ENCODE measurements at places on chromosomes 1 and 21.
A peak's percentile ranks its signal among the peaks of the same experiment; 100 is the strongest.

GRCh38 chr1:244324176-244324883 is 127.4 kb downstream of the ADSS2 start:
- DNase-seq, result no peak

DNA sequence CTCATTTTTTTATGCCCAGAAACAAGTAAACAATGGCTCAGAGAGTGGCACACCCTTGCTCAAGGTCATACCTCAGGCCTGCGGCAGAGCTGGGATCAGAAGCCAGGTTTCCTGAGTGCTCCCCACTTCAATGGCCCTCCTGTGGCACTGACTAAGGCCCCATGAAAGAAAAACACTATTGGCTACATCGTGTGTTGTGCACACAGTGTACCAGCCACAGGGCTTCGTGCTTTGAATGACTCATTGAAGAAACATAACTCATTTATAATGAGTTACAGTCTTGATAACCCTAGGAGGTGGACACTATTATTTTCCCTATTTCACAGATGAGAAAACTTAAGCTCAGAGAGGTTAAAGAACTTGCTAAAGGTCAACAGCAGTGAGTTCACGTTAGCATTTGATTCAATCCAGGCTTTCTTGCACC is 91.2 kb downstream of the TRABD2B start:
- peak; percentile 68 for DNase-seq

- DNase-seq, result no peak
These were observed 14.0 kb downstream of the COL16A1 start for GRCh38 chr1:31689854-31690253.

GRCh38 chr1:107965110-107965991 is at the start of gene VAV3:
Gene VAV3 (minus strand): TSS chr1:107965180. CDS start chr1:107964869, 311 bp downstream.
- no peak for DNase-seq

- no peak for DNase-seq
These were observed 310.9 kb downstream of the SIPA1L2 start for GRCh38 chr1:232319072-232319471.

DNA sequence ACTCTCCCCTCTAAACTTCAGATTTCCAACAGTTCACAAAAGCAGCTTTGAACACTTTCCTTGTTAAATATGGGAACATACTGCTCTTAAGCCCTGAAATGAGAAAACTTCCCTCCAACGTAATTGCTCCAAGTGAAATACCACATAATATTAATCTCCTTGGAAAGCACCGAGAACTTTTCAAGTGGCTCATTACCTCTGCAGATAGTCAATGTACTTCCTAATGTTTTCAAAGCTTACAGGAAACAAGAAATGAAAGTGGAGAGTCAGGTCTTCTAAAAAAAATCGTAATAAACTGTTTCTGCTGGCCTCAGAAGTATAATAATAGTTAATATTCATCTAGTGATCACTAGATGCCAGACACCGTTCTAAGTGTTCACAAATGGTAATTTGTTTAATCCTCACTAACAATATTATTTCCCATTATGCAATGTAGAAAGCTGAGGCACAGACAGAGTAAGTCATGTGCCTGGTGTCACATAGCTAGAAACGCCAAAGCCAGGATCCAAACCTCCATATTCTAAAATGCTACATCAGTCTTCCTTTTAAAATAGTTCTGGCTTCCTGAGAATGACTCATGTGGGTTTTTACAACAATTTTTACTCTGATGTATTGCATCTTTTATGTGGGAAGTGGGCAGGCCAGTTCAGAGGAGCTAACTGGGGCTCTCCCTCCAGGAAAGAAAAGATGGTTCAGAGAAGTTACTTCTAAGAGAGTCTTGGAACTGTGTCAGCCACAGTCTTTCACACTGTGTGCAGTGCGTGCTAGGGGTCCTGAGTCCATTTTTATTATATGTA is 177.2 kb downstream of the PLPPR4 start:
- no peak for DNase-seq

DNA sequence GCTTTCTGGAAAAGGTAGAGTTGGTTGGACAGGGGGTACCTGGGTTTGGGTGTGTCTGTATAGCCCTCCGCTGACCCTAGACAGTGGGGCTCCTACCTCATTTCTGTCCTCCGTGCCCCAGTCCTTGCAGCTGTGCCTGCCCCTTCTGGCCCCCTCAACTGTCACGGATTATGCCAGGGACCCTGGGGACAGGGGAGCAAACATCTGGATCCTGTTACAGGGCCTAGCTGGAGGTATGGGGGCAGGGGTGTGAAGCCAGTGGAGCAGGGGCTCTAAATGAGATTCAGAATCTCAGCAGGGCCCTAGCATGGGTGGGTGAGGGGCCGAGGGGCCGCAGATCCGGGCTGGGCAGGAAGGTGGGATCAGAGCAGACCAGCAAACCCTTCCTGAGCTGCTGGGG is 81.0 kb downstream of the TAS1R2 start:
- DNase-seq, result no peak

- no peak for DNase-seq
These were observed 6.9 kb downstream of the LMNA start for GRCh38 chr1:156121457-156121856.

- DNase-seq, result no peak
These were observed 37.7 kb downstream of the DHRS3 start for GRCh38 chr1:12580054-12580887.

GRCh38 chr1:85274969-85275453 is 1.4 kb downstream of the BCL10 start:
- DNase-seq, result no peak

DNA sequence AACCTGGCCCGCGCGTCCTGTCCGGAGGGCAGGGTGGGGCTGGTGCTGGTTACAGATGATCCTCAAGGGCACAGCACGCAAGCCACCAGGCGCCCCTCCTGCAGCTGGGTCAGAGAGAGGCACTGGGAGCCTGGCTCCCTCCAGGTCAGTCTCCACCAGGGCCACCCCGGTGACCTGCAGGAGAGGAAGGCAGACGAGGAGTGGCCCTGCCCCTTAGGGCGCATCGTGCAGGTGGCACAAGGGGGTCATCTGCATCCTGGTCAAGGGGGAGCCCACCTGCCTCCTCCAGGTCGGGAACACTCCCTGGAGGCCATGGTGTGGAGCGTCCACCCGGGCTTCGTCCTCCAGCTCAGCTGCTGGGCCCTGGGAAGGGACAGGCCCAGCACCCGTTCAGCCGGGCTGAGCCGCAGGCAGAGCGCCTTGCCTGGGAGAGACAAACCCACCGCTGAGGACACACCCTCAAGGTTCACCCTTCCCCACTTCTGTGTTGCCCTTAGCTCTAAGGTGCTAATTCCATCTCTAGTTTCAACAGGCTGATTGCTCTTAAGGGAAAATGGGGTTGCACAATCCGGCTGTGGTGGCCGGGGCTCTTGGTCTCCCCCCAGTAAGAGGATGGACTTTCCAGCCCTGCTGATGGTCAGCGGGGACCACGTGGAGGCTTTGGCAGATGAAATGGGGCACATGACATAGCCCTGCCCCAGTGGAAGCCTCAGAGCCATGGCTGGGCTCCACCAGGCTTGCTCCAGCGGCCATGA is 63.2 kb downstream of the SIK1 start:
- no peak for DNase-seq

DNA sequence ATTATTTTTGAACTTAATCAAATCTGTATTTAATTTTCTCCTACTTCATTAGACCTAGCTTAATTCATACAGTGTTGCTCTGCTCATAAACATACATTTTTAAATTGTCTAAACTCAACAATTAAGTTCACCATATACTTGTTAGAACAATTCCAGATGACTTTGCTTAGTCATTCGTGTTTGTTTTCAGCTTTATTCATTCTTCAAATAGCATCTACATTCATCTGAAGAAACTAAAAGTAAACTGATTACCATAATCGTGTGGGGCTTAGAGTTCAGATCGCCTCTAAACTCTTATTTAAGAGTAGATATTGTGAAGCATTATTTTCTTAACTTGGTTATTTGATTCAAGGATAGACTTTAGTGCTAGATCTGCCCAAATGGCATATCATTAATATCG is 34.4 kb downstream of the KLHL20 start:
- no peak for DNase-seq

DNA sequence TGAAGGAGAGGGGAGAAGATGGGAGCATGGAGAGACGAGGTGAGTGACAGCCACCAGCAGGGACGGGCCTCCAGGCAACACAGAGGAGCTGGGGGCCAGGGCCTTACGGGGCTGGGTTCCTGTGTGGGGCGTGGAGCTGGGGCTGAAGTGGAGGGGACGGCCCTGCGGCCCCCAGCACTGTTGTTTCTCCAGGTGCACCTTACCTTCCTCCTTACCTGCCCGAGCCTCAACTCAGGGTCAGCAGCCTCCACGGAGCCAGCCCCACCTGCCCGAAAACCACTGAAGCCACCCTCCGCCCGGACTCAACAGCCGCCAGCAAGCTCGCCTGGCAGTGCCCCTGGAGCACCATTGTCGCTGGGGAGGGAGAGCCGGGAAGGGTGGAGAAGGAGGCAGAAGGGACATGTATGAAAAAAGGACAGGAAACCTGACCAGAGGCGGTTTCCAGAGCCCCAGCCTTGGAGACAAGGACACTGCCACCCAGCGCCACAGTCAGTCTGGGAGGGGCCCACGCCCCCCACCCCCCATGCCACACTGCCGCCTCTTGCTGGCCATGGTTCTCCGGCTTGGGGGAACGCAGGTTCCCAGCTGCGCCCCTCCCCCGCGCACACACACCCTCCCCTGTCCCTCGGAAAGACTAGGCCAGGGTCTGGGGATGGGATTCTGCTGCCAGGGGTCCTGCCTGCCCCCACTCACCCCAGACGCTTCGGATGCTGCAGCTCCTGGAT is 10.6 kb downstream of the PLA2G2F start:
- no peak for DNase-seq

DNA sequence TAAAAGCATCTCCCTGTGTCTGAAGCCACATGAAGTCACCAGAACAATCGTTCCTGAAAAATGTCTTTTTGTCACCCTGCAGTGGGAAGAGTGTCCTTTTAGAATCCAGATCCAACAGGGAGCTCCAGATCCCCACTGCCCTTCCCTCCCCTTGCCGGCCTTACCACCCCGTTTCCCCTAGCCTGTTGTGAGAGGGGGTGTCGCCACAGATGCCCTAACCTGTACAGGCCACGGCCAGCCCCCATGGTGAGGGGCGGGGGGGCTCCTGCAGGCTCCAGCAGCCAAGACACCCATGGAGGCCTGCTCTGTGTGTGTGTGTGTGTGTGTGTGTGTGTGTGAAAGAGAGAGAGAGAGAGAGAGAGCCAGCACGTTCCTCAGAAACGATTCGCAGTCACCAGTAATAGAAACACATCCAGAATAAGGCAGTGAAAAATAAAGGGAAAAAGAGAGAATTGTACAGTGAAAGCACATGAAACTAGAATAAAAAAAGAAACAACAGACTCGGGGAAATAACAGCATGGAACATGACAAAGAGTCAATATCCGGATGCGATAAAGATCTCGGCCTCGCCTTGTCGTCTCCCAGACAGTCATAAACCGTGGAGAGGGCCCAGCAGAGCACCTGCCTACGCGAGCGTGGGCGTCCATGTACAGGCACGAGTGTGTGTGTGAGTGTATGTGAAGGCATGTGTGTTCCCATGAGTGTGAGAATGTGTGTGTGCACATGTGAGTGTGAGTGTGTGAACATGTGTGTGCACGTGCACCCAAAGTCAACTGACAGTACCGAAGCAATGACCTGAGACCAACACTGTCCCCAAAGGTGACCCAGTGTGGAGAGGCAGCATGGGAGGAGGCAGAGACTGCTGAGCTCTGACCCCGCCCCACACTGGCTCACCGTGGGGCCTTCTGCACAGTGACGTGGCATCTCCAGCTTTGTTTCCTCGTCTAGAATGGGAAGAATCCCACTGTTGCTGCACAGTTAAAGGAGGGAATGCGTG is 303.8 kb downstream of the NPHP4 start:
- no peak for DNase-seq

DNA sequence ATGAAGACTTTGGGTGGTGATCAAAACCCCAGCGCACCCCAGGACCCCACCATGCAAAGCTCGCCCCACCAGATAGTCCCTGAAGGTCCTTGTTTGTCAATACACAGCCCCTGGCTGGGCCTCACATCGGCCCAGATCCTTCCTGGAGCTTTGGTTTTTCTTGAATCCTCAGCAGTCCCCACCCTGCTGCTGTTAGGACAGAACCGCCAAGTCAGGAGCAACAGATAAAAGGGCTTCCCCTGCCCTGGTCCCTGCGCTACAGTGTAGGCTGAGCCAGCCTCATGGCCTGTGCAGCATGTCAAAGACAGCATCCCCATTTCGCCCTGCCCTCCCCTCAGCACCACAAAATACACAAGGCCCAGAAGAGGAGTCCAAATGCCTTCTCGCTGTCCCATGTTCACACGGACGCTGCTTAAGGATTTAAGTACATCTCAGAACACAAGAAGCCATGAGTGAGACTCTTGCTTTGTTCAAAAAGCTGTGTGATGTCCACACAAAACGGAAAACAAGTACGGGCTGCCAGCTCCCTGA is 65.7 kb downstream of the PSMG1 start:
- no peak for DNase-seq

GRCh38 chr1:98205291-98206017 is 284.6 kb upstream of the DPYD start:
- no peak for DNase-seq

GRCh38 chr1:111988377-111988742 is 1.1 kb downstream of the KCND3 start:
- no peak for DNase-seq

- no peak for DNase-seq
These were observed 20.3 kb upstream of the C2CD2 start for GRCh38 chr21:41973861-41974751.

DNA sequence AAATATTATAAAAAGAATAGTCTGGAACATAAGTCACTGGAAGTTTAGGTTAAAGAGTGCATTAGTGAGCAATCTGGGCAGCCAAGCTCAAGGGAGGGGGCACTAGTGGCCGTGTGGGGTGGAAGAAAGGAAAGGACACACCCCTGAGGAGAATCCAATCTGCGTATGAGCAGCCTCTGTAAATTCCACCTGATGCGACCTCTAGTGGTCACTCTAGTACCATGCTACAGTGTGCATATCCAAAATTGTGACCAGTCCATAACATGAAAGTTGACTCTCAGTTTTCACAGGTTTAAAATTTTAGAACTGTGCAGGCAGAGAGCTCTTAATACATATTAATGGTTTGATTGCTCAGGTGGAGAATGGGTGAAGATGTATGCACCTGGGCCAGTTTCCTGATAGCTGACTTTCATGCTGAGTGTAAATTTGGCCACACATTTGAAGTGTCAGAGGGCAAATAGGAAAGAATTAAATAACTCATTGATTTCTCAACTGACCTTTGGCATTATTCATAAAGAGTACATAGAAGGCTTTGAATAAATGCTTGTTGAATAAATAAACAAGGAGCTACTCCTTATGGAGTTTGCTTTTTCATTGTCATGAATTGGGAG is 105.9 kb upstream of the C21orf91 start:
- DNase-seq, result peak; percentile 62

DNA sequence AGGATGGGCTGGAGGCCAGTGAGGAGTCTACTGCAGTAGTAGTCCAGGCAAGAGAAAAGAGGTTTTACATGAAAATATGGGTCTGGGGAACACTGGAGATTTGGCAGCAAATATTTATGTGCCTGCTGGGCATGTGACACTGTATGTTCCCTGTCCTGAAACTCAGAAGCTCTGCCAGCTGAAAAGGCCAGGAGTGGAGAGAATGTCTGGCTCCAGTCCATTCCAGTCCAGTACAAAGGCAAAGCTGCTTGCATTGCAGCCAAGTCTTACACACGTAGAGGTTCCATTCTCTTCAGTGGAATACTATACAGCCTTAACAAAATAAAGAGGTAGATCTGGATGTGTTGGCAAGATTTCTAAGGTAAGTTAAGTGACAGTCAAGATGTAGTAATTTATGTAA is 7.5 kb upstream of the YBX1 start:
- DNase-seq, result no peak

Measured in NCI-H187 (cell line).